Thyroid gland (tissue), 4 donors: ENCODE measurements at places on chromosomes 5 and 9. TPM values are rescaled to one million over a fixed set of nuclear protein-coding genes. Genes with fewer than 3 reads are reported as not detected.

FOXD1 gene
- 0.38 TPM for total RNA-seq

KCNMB1 gene
- 0.27 TPM for total RNA-seq

NDUFA8 gene
- total RNA-seq = 70.7 TPM

DNA sequence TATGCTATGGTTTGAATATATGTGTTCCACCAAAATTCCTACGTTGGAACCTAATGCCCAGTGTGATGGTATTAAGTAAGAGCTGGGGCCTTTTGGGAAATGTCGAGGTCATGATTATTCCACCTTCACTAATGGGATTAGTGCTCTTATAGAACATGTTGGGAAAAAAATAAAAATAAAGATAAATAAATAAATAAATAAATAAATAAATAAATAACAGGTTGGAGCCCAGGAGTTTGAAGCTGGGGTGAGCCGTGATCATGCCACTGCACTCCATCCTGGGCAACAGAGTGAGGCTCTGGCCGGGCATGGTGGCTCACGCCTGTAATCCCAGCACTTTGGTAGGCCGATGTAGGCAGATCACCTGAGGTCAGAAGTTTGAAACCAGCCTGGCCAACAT, 22.5 kb downstream of the BASP1 start:
- H3K36me3 ChIP-seq = no peaks in the 10 kb centered on the region
- H3K4me3 ChIP-seq = no peak overlapping the region
- no peaks in the 10 kb centered on the region for H3K27me3 ChIP-seq

GRCh38 chr9:81874931-81875330, 53.3 kb upstream of the SPATA31D4 start:
- H3K27me3 ChIP-seq = no peaks in the 10 kb centered on the region
- H3K4me1 ChIP-seq = no peaks in the 10 kb centered on the region
- H3K4me3 ChIP-seq = no peak overlapping the region

GRCh38 chr9:77514886-77515711, 133.0 kb downstream of the GNA14 start:
- H3K36me3 ChIP-seq = no peaks in the 10 kb centered on the region
- DNase-seq = peak; percentile 57
- H3K27ac ChIP-seq = peak overlapping the region; percentile 70
- H3K4me3 ChIP-seq = no peak overlapping the region
